ENCODE measurements at places on chromosomes 3 and 15.
A peak's percentile ranks its signal among the peaks of the same experiment; 100 is the strongest.

- DNase-seq, result peak; percentile 50
These were observed 24.9 kb downstream of the TMEM207 start for GRCh38 chr3:190424478-190425439.

GRCh38 chr15:96362755-96363651, 32.5 kb downstream of the NR2F2 start:
- DNase-seq, result no peak

- no peak for DNase-seq
These were observed 28.4 kb downstream of the THSD4 start for GRCh38 chr15:71143373-71144310.

GRCh38 chr3:99645277-99646106, 7.1 kb downstream of the COL8A1 start:
- DNase-seq, result no peak

DNA sequence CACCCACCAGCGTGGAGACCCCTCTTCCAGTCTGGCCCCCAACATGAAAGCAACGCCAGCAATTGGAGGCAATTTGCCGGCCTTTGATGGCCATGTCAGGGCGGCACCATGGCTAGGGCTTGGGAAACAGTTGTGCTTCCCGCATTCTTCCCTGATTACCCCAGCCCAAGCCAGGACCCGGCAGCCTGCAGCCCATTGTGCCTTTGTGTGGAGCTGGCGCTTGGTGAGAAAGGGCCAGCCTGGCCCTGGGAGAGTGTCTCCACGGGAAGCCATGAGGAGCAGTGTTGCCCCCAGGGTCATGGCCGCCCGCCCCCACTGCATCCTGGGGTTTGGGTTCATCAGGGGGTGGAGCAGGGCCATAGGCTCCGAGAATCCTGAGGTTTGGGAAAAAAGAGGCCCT, 66.0 kb downstream of the DNAJB8 start:
- DNase-seq, result no peak

- DNase-seq, result no peak
These were observed 38.5 kb upstream of the CTSH start for GRCh38 chr15:78983146-78983918.

Data from stimulated activated naive CD8-positive, alpha-beta T cell treated with anti-CD3 and anti-CD28 coated beads, Interleukin-15, Interleukin-2, amounts not matched to agents 100 U/mL and 50 U/mL, for 24 hours (primary cell).